ENCODE measurements at places on chromosomes 7 and 10.

GRCh38 chr10:14838582-14839304 lies 637 bp downstream of the HSPA14 start:
- DNase-seq: no peak

DNA sequence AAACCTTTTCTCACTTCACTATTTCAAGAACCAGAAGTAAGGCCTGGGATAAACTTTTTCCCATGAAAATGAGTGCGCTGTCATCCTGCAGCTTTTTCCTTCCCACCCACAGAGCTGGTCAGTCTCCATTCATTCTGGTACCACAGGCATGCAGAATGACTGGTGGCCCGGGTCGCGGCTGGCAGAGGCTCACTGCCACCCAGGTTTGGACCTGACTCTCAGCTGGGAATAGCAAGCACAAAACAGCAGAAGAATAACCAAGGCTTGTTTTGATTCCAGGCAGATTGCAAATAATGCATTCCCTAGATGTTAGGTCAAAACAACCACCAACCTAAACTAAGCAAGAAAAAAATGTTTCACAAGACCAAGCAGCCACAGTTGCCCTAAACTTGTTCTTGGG lies 190.5 kb upstream of the NRP1 start:
- peak; percentile 13 for DNase-seq

DNA sequence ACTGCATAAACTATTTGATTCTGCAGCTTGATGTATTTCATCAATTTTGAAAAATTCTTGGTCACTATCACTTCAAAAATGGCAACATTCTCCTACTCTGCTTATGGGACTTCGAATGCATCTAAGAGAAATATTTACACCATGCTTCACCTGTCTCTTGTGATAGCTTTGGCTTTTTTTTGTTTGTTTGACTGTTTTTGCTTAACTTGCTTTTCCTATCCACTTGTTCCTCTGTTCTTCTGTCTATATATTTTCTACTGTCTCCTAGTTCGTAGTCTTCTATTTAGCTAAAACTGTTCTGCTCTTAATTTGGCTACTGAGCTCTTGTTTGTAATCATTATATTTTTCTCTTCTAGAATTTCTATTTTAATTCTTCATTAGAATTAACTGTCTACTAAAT lies 94.4 kb downstream of the INHBA start:
- no peak for DNase-seq

DNA sequence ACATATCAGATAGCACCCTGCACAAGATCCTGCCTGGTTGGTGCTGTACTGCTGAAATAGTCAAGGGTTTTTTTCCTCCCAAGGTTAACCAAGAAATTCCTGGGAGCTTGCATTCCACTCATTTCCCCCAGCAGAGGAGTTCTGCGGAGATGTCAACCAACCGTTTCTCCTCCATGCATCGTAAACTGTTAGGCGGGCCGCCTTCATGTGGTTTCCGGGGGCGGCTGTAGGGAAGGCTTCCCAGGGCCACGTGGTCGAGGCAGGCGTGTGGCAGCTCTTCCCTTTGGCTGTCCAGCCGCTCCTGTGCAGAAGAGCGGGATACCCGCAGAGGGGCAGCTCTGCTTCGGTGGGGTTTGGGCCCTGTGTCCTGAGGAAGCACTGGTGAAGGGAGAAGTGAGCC lies 113.7 kb downstream of the RGS10 start:
- DNase-seq: no peak

GRCh38 chr10:101067356-101068083 lies 5.7 kb downstream of the KAZALD1 start:
- DNase-seq: peak; percentile 61

GRCh38 chr10:69936091-69936490 lies 116.6 kb upstream of the MACROH2A2 start:
- DNase-seq: no peak

Measured in stromal cell of bone marrow (primary cell).